Stimulated activated CD8-positive, alpha-beta memory T cell treated with anti-CD3 and anti-CD28 coated beads, Interleukin-15, amount 100 ng/mL, for 1 hour (primary cell): ENCODE measurements at places on chromosomes 12 and 14.
A peak's percentile ranks its signal among the peaks of the same experiment; 100 is the strongest.

- DNase-seq = no peak
Observed at GRCh38 chr14:49506650-49507049, 79.5 kb downstream of the RPS29 start.

- DNase-seq = no peak
Observed at GRCh38 chr12:111570084-111570961, 28.8 kb downstream of the ATXN2 start.

- DNase-seq = no peak
Observed at GRCh38 chr12:29783773-29784666, at the start of gene TMTC1. TMTC1 (minus strand) TSS chr12:29783942; CDS start chr12:29783751, 191 bp downstream.

DNA sequence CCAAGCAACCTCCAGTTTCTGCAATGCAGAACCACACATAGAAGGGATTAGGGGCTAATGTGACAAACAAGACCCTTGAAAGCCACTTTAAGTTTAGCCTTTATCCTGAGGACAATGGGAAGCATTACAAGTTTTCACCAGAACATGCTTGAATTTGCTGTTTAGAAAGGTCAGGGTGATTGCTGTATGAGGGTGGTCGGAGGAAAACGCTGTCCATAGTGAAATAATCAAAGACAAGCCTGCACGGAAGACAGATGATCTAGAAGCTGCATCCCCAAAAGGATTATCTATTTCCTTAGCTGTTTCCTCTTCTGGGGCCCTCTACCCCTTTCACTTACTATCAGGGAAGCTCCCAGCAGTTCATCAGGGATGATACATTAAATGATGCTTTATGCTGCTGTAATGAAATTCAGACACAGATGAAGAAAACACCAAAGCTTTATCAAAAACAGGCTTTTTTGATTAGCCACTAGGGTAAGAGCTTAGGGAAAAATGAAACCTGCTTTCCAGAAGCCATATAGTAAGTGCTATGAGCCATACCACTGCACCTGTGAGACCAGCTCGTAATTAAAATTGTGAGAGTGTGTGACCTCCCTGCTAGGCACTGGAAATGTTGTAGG is 6.5 kb downstream of the HAL start:
- DNase-seq = no peak

GRCh38 chr12:47838286-47838931 is 18.7 kb upstream of the HDAC7 start:
- DNase-seq = no peak

DNA sequence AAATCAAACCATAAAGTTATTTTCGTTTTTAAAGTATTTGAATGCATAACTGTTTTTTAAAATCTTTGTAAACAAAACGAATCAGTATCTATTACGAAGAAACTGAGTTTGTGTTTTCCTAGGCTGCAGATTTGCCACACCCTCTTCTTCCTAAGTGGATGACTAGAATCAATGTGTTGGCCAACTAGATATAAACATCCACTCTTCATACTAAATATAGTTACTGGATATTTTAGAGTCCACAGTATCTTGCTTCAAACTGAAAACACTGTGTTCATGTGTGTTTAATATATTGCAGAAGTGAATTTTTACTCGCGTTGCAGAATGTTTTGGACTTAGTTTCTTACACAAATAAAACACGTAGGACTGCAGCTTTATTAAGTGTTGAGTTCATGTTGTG is 63.2 kb downstream of the KLHL28 start:
- DNase-seq = no peak

DNA sequence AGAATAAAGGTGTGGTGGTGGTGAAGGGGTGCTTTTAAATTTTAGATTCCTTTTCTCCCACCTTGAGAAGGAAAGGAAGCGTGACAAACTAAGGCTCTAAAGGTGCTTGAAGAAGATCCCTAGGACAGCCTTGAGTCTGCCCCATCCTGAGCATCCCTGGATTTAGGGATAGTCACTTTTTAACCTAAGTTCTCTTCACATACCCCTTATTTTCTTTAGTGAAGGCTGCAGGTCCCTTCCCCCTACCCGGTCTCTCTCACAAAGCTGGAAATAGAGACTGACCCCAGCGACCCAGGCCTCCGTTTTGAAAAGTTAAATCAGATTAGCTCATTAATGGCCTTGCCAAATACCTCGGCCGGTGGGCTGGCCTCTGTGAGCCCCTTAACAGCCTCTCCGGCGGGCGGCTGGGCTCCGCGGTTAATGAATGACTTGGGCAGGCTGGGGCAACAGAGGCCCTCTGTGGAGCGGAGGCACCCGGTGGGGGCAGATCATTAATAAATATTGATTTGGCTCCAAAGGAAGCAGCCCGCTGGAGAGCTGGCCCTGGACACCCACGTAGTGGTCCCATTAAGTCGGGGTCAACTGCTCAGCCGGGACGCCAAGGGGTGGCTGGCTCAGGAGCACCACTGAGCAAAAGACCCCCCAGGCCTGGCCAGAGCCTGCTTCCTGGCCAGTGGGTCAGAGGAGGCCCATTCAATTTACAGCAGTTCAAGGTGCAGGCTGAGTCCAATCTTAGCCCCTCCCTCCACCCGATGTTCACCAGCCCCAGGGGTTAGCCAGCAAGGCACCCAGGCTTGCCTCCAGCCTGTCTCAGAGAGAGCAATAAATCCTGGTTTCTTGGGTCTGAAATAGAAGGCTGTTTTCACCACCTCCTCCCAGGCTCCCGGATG is 31.8 kb downstream of the PAH start:
- no peak for DNase-seq

GRCh38 chr12:89949457-89950195 is 241.0 kb upstream of the ATP2B1 start:
- peak; percentile 19 for DNase-seq

- DNase-seq = no peak
Observed at GRCh38 chr12:2456813-2457186, 338.0 kb upstream of the FKBP4 start.

- DNase-seq = no peak
Observed at GRCh38 chr12:95402096-95402495, 71.9 kb upstream of the METAP2 start.

DNA sequence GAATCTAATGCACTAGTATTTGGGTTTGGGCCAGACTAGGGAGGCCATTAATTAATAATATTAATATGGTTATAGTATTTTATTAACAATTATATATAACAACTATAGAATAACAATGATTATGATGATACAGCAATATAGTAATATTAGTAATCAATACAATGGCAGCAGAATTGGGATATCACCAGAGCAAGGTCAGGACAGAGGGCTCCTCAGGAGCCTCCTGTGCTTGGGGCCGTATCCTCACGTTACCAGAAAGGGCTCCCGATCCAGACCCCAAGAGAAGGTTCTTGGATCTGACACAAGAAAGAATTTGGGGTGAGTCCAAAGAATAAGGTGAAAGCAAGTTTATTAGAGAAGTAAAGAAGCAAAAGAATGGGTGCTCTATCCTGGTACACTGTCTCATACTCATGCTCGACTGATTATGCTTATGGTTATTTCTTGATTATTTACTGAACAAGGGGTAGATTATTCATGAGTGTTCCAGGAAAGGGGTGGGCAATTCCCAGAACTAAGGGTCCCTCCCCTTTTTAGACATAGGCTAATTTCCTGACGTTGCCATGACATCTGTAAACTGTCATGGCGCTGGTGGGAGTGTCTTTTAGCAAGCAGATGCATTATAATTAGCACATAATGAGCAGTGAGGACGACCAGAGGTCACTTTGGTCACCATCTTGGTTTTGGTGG is 61.6 kb downstream of the RIN3 start:
- DNase-seq = no peak

GRCh38 chr12:91361864-91362263 is 179.2 kb upstream of the DCN start:
- no peak for DNase-seq
